ENCODE measurements at places on chromosomes 7 and 10. TPM values are rescaled to one million over a fixed set of nuclear protein-coding genes. Genes with fewer than 3 reads are reported as not detected.

Gene TMEM130
- 27.3 TPM for total RNA-seq

Gene MMD2
- total RNA-seq: not detected

Gene LRRN3
- not detected for total RNA-seq

Gene SLC25A28
- total RNA-seq: 21.4 TPM

Gene CDK5
- total RNA-seq: 30.1 TPM

Gene LIPF
- not detected for total RNA-seq

Gene OPALIN
- not detected for total RNA-seq

Gene SLIT1
- 0.03 TPM for total RNA-seq

Gene SMO
- total RNA-seq: 62.3 TPM

Gene OR2F2
- not detected for total RNA-seq

Gene ZNF212
- total RNA-seq: 11.6 TPM

Gene FAM25G
- not detected for total RNA-seq

Gene TRIM50
- total RNA-seq: not detected

Gene PDZD7
- total RNA-seq: 5.3 TPM

Gene FAM53B
- 6.5 TPM for total RNA-seq

Gene FXYD4
- not detected for total RNA-seq

Gene NEURL1
- not detected for total RNA-seq

Gene TCF7L2
- 0.47 TPM for total RNA-seq

Gene NFE2L3
- total RNA-seq: 88.0 TPM

Gene PDK4
- 0.41 TPM for total RNA-seq

Gene AMZ1
- not detected for total RNA-seq

Gene PARD3
- total RNA-seq: 254 TPM

Gene TDRD1
- total RNA-seq: not detected

Gene GOLGA7B
- total RNA-seq: 5.1 TPM

Gene PVRIG
- total RNA-seq: 1.4 TPM

Gene CRYGN
- total RNA-seq: not detected

Gene CALN1
- not detected for total RNA-seq

Gene MACROH2A2
- total RNA-seq: 29.4 TPM

Gene NUTM2D
- total RNA-seq: 2.1 TPM

Gene FGFBP3
- total RNA-seq: 1.2 TPM

Gene NOS3
- total RNA-seq: 12.0 TPM

Gene DNAJC12
- 5.5 TPM for total RNA-seq

Gene RAPGEF5
- total RNA-seq: 10.2 TPM

Gene ICA1
- total RNA-seq: 2.1 TPM

Gene GDF2
- not detected for total RNA-seq

Gene CACNA2D1
- 5.8 TPM for total RNA-seq

Gene ZNHIT1
- 106 TPM for total RNA-seq

Gene CAV2
- total RNA-seq: 199 TPM

Gene TSC22D4
- total RNA-seq: 46.5 TPM

Gene TAS2R5
- not detected for total RNA-seq

Gene UNC5B
- total RNA-seq: not detected

Gene CPA4
- 11.6 TPM for total RNA-seq

Gene RBM20
- total RNA-seq: 7.7 TPM

Gene ABCC2
- 68.4 TPM for total RNA-seq

Gene GRID2IP
- not detected for total RNA-seq

Data from Caki2 (cell line).